GM12891 (cell line): ENCODE measurements at places on chromosomes 13 and 19.
A peak's percentile ranks its signal among the peaks of the same experiment; 100 is the strongest.

DNA sequence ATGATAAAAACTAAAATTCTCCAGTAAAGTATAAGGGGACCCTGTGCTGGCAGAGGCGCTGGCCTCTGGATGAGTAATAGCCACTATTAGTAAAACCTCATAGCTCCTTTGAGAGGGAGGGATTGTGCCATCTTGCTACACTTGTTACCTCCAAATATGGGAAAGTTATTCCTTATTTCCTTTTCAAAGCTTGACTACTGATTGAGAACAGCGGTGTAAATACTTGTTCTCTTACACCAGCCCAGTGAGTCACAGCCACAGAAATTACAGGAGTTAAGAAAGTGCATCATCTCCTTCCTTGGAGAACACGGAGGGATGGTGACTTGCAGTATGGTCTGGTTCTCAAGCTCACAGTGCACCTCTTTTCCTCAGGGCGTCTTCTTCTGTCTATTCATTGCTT is 379.0 kb downstream of the EFNB2 start:
- DNase-seq, result no peak

GRCh38 chr19:51531349-51532315 is at the start of gene SIGLEC6:
Gene SIGLEC6, minus strand, starts transcription at chr19:51531670. Its CDS starts 22 bp downstream, at chr19:51531648.
- peak; percentile 57 for DNase-seq

GRCh38 chr13:102584434-102584833 is 12.4 kb upstream of the TPP2 start:
- DNase-seq, result no peak

GRCh38 chr19:31312009-31312676 is 37.1 kb downstream of the TSHZ3 start:
- DNase-seq, result no peak

GRCh38 chr19:55255618-55256423 is 3.0 kb downstream of the PPP6R1 start:
- DNase-seq, result no peak
